Right ventricle myocardium inferior (tissue), 1 donor: ENCODE measurements at places on chromosomes 1 and 21.

GRCh38 chr1:23148084-23148483 lies 20.6 kb downstream of the LUZP1 start:
- no peak for DNase-seq

DNA sequence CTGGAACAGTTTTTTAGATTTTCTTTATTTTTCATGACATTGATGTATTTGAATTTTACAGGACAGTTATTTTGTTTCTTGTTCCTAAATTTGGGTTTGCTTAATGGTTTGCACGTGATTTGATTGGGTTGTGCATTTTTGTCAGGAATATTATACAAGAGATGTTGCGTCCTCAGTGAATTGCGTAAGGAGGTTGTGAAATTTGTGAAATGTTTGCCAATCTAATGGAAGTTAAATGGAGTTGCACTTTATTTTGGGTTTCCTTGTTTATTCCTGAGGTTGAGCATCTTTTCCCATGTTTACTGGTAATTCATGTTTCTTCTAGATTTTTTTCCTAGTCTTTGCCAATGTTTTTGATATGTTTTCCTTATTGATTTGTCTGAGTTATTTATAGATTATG lies 19.9 kb downstream of the ZNF648 start:
- no peak for DNase-seq

DNA sequence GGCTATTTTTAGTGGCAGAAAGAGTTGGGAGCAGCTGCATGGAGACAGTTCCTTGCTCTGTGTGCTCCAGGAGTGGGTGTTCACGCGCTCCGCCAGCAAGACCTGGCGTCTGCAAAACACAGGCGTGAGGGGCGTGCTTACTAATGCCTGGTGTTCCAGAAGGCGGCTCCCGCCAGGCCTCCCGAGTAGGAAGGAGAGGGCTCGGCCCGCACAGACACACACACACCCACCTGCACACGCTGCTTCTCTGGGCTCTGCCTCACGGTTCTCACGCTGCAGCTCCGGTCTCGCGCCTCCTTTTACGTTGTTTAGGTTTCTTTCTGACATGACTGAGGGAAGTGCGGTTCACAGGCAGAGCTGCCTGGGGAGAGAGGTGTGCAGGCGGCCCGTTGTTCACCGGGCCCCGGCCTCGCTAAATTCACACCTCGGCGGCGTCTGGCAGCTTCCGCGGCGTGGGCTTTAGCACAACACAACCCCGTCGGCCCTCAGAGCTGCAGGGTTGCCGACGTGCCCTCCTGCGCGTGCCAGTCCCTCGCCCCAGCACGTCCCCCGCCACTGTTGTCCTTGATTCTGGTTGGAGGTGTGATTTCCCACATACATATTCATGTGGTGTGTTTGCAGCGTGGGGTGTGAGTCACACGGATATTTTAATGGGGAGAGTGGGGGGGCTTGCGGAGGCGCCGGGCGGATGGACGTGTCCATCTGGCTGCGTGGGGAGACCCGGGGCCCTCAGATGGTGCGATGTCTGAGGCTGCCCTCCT lies 77.0 kb downstream of the SKI start:
- DNase-seq = no peak

DNA sequence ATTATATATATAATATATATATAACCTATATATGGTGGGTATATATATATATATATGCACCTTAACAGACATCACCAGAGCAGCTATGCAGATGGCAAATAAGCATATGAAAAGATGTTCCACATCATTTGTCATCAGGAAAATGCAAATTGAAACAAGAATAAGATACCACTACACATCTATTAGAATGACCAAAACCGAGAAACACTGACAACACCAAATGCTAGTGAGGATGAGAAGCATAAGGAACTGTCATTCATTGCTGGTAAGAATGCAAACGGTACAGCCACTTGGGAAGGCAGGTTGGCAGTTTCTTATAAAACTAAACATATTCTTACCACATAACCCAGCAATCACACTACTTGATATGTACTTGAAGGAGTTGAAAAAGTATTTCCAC lies 219.8 kb upstream of the PRMT6 start:
- no peak for DNase-seq

DNA sequence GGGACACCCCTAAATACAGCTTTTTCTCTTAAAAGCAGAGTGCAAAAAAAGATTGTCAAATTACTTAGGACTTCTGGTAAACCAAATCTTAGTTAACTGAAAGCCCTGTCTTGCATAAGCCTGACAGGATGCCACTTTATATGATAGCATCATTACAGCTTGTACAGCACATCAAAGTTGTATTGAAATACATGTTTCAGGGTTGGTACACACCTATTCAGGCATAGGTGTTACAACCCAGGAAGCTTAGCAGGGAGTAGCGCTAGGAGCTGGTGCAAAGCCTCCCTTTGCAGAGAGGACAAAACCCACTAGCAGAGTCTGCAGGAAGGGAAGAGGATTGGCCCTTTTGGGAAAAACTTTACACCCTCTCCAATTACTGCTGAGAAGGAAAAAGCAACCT lies 258.9 kb upstream of the SGIP1 start:
- no peak for DNase-seq

DNA sequence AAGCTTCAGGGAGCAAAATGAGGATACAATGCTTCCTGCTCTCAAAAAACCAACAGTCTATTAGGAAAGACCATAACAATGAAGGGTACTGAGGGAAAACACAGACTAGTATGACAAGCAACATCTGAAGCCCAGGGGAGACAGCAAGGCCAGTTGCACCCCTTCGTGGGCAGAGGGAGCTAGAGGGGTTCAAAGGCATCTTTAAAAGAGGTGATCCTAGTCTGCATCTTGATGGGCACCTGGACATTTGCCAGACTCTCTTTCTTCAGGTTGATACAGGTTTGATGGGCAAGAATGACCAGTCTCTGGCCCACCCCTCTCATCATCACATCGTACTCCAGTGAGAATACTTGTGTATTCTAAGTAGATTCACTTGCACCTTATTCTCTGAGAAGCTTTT lies 177.7 kb downstream of the VAV3 start:
- no peak for DNase-seq

- DNase-seq = no peak
Observed at GRCh38 chr1:67991546-67991945, 58.9 kb downstream of the DIRAS3 start.

GRCh38 chr1:78540048-78540447 lies 49.3 kb downstream of the PTGFR start:
- no peak for DNase-seq

DNA sequence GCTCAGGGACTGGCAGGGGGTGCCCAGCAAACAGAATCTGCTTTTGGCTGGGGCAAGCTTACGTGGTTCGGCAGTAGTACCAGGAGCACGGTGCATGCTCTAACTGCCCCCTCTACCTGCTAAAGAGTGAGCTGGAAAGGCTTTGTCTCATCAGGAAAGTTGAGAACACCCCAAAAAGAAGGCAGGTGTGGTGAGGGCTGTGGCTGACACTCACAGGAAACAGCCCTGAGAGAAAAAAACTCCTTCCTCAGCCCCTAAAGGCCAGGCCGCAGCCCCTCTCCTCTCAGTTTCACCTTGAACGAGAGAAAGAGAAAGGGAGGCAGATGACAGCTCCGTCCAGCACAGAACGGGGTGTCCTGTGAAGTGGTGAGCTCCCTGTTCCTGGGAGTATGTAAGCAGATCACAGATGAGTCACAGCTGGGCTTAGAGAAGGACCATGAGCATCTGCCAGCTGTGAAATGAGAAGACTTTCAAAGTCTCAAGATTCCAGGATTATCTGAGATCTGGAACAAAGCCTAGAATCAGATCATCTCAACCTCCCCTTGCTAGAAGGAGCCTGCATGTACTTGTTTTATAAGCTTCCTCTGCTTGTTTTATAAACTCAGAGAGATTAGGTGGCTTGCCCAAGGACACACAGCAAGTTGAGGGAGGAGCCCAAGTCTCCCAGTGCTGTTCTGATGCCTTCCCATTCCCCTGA lies 13.4 kb downstream of the LAPTM5 start:
- no peak for DNase-seq

DNA sequence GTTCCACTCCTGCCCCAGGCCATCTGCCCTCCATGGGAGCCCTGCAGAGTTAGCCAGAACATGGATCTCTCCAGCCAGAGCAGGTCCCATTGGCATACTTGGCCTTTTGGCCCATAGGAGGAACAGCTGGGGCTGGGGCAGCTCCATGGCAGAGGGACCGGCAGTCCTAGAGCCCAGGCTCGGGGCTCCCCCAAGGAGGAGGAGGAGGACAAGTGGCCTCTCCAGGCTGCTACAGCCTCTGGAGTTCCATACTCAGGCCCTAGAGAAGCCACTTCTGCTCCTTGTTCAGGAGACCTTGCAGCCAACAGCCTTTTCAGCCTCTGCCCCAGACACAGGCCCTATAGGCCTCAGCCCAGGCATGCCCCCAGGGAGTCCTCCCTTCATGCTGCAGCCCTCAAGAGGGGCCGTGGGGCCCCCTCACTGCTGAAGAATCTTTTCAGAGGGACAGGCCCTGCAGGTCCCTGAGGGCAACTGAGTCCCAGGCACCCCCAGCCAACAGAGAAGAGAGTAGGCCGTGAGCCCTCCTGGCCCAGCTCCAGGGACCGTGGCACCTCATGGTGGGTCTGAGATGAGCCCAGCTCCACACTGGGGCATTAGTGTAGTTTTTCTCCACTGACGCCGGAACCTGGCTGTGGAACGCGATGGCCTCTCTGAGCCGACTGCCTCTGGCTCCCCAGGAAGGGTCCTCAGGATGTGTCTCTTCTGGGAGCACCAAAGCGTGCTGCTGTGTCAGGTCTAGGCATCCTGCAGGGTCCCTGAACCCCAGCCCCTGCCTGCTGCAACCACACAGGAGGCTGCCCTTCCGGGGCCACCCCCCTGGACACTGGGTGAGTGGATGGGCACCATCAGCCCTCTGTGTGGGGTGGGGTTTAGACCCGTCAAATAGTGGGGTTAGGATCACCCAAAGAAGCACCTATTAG lies 297.6 kb upstream of the VAMP3 start:
- DNase-seq = peak; percentile 37

GRCh38 chr21:39094847-39095579 lies 88.2 kb downstream of the PSMG1 start:
- no peak for DNase-seq

DNA sequence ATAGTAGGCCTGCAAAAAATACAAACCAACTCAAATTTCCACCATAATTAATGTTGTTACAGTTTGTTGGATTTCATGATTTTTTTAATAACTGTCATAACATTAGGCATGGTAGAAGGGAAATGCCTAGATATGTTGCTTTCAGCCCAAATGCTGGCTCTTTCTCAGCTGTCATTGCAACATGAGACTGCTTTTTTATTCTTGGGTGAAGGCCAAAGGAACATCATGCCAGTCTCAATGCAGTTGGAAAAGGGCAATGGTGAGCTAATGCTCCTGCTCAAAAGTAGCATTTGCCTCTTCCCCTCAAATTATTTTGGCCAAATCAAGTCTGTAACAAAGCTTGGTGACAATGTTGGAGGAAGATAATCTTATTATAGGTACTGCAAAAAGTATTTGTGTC lies 877.7 kb upstream of the PRMT6 start:
- no peak for DNase-seq
